ENCODE measurements at places on chromosomes 3 and 15.
A peak's percentile ranks its signal among the peaks of the same experiment; 100 is the strongest.

DNA sequence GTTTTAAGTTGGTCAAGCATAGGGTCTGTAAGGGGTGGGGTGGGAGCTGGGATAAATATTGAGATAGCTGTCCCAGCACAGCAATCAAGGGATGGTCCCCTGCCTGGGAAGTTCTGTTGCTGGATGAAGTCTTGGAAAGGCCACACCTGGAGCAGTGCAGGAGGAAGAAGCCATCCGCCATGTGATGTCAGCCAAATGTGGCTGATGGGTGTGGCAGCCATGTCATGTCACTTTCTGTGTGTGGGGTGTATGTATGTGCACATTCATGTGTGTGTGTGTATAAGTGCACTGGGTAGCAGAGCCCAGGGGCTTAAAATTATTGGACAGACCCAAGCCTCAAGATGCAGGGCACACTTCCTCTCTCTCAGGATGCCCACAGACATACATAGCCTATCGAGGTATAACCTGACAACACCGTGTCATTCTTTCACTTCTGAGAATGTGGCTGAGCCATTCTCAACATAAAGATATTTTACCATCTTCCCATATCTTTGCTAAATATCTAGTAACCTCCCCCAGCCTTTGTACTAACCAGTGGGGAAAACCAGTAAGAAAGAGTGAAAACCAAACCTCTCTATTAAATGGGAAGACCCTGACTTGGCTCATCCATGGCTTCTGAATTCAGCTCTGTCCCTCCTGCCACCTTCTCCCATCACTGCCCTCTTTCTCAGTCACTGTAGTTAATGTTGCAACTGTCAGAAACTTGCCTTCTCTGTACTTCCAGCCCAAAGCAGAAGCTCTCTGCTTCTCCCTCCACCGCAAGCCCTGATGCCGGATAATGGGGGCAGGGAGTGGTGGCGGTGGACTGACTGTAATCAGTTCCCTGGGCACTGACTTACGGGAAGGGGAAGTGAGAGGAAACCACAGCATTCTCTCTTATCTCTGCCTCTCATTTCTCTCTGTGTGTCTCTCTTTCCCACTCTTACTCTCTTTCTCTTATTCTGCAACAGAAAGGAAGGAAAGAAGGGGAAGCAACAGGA lies 11.2 kb downstream of the TNFSF10 start:
- DNase-seq: peak; percentile 69

GRCh38 chr3:87375231-87375682 lies 98.9 kb upstream of the POU1F1 start:
- DNase-seq: peak; percentile 54

DNA sequence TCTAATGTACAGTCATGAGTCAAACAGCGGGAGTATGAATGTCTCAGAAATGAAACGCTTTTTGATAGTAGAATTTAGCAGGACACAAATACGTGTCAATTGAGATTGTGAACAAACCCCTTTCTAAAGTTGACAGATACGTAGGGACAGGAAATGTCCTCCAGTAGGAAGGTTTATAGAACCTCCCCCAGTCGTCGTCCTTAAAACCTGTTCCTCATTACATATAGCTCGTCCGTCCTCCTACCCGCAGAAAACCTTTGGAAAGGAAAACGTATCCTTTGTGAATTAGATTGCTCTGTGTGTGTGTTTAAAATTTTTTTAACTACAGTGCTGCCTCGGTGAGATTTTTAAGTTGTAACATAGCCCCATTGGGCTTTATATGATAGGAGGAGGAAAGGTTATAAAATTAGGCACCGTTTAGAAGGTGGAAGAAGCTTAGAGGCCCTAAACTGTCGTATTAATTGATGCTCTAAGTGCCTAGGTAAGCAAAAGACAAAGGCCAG lies 4.1 kb downstream of the UBE2E1 start:
- DNase-seq: no peak

DNA sequence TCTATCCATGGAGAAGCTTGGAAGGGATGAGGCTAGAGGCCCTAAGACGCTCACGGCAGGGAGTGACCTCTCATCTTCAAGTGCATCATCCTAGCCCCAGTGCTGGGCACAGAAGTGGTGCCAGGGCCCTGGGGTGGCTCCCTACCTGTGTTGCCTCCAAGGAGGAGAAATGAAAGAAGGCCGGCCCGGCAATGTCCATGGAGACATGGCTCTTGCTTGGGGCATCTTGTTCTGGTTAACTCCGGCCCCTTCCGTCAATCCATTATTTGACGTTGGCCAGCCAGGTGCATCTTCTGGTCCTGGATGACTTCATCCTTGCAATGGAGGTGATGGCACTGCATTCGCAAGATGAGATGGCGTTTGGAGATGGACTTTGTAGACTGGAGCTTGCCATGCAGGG lies 83.2 kb upstream of the ALDH1L1 start:
- DNase-seq: no peak

- DNase-seq: no peak
Measured at GRCh38 chr15:79680720-79681119, 216.1 kb downstream of the MTHFS start.

- DNase-seq: no peak
Measured at GRCh38 chr15:39629906-39630305, 49.0 kb downstream of the THBS1 start.

All from heart left ventricle (tissue), 16 donors.